ENCODE measurements at places on chromosomes 7 and 10.

DNA sequence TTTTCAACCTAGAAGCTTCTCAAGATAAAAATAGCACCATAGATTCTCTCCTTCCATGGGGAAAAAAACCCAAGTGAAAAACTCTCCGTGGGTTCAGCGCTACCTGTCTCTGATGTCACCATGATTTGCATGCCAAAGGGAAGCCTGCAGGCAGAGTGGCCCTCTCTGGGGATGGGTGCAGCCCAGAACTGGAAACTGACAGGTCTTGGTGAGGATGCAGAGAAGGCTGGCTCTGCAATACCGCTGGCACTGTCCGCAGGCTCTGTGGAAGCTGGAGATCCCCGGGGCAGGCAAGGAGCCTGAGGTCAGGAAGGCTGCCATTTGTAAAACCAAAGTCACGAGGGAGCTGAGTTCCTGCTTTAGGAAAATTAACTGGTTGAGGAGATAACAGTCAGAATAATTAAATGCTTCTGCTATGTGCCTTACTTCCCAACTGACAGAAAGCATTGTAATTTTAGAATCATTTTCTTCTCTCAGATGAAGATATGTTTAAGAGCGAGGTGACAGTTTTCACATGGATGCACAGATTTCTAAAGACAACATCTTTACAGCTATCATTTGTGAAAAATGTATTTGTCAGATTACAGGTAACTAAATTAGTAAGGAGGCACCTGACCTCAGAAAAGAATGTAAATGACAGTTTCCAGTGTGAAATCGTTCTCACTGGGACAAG is 731.5 kb upstream of the FZD8 start:
- no peak for DNase-seq

DNA sequence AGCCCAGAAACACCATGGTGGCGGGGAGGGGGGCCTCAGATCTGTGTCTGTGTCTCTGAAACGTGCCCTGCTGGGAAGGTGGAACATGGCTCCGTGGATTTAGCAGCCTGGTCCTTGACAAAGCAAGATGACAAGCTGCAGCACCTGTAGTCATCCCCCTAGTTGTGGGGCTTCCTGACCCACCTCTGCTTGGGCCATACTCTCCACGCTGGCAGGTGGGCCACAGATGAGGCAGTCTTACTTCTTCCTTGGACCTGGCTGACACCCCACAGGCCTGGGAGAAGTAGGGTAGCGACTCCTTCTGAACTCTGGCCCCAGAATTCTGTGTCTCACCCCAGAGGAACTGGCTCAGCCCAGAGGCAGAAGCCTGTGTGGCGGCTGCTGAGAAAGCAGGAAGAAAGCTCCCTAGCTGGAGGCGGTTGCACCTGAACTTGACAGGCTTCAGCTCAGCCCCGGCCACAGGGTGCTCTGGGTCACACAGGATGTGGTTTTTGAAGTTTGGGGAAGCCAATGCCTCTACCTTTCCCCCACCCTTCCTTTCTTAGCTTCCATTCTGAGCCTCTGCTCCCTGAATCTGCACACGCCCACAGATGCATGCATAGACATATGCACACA is 113.9 kb downstream of the ABLIM1 start:
- DNase-seq: no peak

DNA sequence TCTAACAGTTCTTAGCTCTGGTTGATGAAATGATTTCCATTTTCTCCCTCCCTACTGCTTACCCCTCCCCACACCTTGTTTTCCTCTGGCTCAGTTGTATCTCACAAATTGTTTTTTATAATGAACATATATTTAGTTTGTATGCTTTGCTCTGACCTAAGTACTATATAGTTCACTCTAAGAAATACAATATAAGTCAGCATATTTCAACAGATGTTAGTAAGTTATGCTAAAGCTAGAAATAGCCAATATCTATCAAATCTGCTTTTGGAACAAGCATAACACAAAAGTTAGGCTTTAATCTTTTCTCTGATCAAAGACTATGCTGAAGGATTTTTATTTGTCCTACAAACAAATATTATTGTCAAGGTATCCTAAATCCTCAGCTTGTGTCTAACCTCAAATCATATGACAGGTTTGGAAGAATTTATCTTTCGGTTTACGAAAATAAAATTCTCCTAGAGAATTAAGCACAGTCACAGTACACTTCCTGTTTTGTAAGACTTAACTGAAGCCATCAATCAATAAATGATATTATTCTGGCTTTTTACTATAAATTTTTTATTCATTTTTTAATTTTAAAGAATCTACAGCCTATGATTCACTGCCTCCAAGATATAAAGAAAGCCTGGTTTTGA is 67.0 kb downstream of the IMMP2L start:
- DNase-seq: no peak

GRCh38 chr7:142983825-142984224 is 21.7 kb upstream of the KEL start:
- no peak for DNase-seq

- no peak for DNase-seq
Measured at GRCh38 chr7:105982388-105982787, 19.3 kb downstream of the CDHR3 start.

- no peak for DNase-seq
Measured at GRCh38 chr10:91127341-91128082, 93.0 kb upstream of the PCGF5 start.

- no peak for DNase-seq
Measured at GRCh38 chr7:32215697-32216096, 145.5 kb upstream of the PDE1C start.

DNA sequence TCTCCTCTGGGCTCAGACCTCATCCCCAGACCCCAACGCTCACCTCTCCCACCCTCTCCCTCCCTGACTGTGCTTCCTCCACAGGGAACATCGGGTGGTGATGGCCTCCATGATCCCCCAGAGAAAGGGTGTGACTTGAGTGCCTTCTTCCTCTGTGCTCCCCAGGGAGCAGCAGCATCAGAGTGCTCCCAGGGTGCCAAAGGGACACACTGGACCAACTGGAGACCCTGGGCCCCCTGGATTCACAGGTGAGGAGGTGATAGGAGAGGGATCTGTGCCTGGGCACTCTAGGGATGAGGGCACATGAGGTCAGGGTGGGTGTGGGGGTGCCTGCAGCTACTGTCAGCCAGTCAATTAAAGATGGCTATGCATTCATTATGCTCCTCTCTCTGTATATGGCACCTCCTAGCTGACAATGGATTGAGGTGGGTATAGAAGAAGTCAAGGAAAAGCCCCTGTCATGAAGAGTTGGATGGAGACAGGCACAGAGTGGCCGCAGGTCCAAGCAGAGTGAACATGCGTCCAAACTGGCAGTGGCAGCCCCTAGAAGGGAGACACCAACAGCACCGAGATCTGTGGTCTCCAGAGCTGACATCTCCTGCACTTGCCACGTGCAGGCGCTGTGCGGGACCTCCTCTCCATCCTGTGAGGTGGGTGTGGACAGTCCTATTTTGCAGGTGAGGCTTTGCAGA is 15.5 kb upstream of the VOPP1 start:
- DNase-seq: no peak

- no peak for DNase-seq
Measured at GRCh38 chr10:89479771-89480446, 55.5 kb downstream of the SLC16A12 start.

DNA sequence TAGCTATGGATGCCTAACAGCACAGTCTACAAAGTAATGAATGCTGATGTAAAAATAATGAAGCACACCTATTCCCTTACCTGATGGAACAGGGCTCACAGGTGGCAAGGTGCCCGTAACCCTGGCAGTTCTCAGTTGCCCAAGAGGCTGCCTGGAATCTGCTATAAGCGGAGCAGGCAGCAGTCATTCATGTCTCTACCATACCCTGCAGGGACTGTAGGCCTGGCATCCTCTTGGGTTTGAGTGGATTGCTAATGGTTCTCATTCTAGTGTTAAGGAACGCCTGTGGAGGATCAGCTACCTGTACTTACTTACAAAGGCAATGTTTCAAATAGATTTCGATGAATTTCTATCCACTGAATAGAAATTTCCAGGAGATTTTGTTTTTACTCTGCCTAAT is 38.4 kb downstream of the BAIAP2L1 start:
- DNase-seq: no peak

DNA sequence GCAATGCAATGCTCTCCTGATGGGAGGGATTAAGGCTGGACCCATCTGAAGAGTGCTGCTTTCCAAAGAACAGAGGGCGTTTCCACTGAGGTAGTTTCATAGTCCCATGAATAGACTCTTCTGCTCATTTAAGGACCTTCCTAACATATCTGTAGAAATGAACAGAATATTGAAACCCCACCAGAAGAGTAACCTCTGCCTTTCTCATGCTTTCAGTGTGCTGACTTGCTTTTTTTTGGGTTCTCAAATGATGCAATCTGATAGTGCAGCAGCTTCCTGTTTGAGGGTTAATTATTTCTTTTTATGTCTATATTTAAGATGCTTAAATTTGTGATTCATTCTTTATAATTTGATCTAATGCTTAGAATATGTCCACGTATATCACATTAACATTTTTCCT is 82.2 kb downstream of the GATA3 start:
- DNase-seq: no peak

- no peak for DNase-seq
Measured at GRCh38 chr10:28838908-28839307, 161.6 kb downstream of the BAMBI start.

- peak; percentile 80 for DNase-seq
Measured at GRCh38 chr10:92757066-92757710, 67.4 kb downstream of the HHEX start.

Data from pons (tissue), 1 donor.